Spinal cord (tissue), 10 donors: ENCODE measurements at places on chromosomes 3 and 15. TPM values are rescaled to one million over a fixed set of nuclear protein-coding genes. Genes with fewer than 3 reads are reported as not detected.
A peak's percentile ranks its signal among the peaks of the same experiment; 100 is the strongest.

DNA sequence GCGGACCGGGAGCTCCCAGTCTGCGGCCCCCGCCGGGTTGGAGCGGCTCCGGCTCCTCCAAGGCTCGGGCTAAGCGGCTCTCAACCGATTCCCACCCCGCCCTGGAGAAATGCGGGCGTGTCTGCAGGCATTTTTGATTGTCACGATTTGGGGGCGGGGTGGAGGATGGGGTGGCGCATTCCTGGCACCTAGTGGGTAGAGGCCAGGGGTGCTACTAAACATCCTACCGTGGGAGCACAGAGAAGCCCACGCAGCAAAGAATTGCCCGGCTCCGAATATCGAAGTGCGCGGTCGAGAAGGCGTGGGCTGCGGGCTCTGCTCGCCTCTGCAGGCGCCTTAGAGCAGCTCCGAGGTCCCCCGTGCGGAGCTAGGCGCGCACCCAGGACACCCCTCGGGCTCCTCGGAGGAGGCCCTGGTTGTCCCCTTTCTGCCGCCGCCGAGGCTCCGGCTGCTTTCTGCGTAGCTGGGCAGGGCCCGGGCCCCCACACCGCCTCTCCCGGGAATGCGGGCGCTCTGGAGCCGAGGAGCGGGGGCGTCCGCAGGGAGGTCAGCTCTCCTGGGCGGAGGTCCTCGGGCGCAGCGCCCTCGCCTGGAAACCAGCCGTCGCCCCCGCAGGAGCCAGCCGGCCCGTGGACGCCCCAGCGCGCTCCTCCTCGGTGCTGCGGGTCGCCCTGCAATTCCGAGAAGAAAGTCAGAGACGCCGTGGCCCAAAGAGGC, 16.5 kb upstream of the LAMP3 start:
- no peak for DNase-seq

Gene TCTA
- total RNA-seq = 29.5 TPM

- DNase-seq = no peak
These were observed 129.6 kb downstream of the CTNNB1 start for GRCh38 chr3:41328926-41329325.

DNA sequence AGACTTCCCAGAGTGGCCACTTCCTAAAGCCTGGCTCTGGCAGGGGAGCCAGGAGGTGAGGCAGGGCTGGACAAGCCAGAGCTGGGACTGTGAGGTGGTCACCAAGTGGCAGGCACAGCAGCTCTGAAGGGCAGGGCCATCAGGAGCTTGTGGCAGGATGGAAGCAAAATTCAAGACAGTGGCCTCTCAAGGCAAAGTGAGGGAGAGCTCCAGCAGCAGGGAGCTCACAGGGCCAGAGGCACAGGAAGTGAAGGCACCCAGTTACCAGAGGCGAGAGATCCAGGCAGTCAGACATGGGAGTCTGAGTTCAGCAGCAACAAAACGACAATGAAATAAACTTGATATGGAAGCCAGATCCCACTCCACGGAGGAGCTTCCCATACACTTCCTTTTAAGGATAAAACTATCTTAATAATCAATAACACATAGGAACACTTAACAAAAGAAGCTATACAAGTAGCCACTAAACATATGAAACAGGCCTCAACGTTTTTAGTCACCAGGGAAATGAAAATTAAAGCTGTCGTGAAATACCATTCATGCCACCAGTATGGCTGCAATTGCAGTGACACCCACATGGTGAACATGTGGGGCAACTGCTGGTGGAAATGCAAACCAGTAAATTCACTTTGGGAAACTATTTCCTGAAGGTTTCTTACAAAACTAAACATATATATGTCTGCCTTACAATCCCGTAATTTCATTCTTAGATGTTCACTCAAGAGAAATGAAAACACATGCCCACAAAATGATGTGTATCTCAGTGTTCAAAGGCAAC, 35.4 kb upstream of the TMEM158 start:
- no peak for DNase-seq

GRCh38 chr15:74821091-74821789, 5.2 kb upstream of the CPLX3 start:
- no peak for DNase-seq

GRCh38 chr3:18964640-18965039, 183.7 kb upstream of the KCNH8 start:
- no peak for DNase-seq

- peak; percentile 83 for DNase-seq
These were observed 920.6 kb upstream of the CFAP20DC start for GRCh38 chr3:59970376-59970775.

- no peak for DNase-seq
These were observed 9.9 kb upstream of the ZBED2 start for GRCh38 chr3:111605018-111605417.

- no peak for DNase-seq
These were observed 125.4 kb upstream of the PLCL2 start for GRCh38 chr3:16759227-16759903.

- no peak for DNase-seq
These were observed 162.3 kb downstream of the PGPEP1L start for GRCh38 chr15:98845138-98845884.

GRCh38 chr3:65168547-65168946, 480.7 kb upstream of the ADAMTS9 start:
- no peak for DNase-seq

Gene ACTRT3
- total RNA-seq = 6.0 TPM

DNA sequence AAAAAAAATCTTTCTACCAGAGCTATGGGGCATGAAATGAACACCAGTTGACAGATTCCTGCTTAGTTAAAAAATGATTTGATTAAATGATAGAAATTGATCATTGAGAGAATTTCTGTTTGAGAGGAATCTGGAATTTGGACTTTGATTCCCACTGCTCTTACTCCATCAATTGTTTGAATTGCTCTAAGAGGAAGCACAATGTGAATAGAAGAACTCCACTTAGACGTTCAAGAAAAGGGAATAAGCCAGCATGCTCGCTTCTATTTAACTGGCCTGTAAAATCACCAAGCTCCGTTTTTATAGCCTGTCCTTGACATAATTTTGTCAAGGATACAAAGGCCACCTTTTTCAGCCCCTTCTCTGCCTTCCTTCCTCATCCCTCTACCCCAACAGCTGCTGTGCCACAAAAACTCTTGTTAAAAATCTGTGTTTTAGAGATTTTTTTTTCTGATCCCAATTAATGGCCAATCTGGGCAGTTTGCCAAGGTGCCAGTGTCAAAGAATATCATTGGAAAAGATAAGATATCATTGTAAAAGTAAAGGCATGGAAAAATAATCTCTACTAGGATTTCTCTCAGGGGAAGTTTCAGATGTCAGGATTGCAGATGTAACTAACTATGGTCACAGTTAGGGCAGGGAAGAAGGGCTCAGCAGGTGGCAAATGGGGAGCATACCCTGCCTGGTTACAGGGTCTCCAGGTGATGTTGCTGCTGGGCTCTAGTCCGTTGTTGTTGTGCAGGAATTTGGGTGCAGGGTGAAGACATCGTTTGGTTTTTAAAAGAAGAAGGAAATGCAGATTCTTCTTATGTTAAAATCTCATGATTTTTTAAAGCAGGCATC, 301.8 kb upstream of the PDZRN3 start:
- DNase-seq = no peak

Gene ADAMTSL3
- total RNA-seq = 25.2 TPM

DNA sequence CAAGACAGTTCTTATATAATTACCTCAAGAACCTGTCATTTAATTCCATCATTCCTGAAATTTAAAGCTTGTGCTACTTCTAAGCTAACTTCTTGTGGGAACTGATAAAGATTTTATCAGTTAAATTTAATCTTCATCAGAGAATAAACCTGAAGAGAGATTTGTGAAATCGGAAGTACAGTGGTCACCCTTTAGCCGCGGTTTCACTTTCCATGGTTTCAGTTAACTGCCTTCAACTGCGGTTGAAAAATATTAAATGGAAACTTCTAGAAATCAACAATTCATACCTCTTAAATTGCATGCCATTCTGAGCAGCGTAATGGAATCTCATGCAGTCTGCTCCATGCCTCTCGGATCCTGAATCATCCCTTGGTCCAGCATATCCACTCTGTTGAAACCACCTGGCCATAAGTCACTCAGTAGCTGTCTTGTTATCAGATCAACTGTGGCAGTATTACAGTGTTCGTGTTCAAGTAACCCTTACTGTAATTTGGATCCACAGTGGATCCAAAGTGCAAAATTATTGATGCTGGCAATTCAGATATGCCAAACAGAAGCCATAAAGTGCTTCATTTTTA, 626.1 kb downstream of the CADM2 start:
- DNase-seq = no peak
